ENCODE measurements at places on chromosomes 3 and 15.

DNA sequence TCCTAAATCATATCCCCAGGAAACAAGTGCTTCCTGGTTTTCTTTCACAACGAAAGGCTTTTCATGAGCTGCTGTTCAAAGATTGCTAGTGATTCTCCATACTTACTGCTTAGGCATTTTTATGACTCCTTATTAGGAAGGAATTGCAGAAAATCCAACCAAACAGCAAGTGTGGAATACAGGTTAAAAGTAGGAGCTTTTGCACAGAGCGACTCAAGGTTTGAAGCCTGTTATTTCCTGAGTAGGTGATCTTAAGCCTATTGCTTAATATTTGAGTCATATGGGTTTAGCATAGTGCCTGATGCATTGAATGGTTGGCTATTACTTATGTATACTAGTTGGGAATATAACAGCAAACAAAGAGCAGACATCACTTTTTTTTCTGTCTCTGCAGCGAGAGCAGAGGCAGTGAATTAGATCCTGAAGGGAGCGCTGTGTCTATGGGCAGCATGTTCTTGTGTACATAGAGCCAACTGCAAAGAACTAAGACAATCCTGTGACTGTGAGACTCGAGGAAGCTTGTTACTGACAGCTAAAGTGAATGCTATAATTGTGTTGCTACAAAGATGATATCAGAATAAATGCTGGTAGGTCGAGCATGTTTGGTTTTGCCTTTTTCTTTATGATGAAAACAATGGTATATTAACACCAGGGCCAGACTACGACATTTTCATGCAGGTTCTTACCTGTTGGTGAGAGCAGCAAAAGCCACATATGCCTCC is 6.3 kb downstream of the TM4SF1 start:
- no peak for DNase-seq

DNA sequence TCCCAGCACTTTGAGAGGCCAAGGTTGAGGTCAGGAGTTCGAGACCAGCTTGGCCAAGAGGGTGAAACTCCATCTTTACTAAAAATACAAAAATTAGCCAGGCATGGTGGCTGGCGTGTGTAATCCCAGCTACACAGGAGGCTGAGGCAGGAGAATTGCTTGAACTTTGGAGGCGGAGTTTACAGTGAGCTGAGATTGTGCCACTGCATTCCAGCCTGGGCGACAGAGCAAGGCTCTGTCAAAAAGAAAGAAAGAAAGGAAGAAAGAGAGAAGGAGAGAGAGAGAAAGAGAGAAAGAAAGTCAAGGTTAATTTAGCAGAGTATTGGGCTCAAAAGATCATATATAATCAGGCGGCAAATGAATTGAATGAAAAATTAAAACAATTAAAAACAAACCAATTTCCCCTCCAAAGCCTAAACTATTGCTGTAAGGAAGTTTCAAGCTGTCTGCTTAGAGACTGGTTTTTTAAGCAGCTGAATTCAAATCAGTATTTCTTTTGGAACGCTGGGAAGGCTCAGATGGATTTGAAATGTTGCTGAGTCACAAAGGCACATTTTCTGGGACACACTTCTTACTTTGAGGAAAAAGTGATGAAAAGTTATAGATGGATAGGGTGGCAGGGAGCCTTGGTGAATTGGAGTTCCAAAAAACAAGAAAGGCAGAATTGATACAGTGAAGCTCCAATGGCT is 81.3 kb upstream of the BHLHE40 start:
- no peak for DNase-seq

- no peak for DNase-seq
Observed at GRCh38 chr3:175186511-175186910, 327.4 kb downstream of the NAALADL2 start.

GRCh38 chr3:29195056-29195455 is 85.8 kb upstream of the RBMS3 start:
- DNase-seq = no peak

DNA sequence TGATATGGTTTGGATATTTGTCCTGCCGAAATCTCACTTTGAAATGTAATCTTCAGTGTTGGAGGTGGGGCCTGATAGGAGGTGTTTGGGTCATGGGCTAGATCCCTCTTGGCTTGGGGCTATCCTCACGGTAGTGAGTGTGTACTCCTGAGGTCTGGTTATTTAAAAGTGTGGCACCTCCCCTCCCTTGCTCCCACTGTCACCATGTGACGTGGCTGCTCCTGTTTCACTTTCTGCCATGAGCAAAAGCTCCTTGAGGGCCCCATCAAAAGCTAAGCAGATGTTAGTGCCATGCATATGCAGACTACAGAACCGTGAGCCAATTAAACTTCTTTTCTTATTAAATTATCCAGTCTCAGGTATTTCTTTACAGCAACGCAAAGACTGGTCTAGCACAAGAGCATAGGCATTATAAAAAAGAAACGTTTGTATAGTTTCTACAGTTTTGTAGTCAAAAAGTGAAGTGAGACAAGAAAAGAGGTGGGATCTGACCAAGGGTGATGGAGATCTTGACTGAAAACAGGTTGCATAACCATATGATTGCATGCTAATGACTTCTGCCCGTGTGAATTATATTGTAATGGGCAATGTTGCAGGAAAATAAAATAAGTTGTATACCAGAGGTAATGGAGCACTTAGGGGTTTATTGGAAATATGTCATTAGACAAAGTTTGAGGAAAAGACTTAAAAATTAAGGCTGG is 28.5 kb upstream of the CLASP2 start:
- DNase-seq = no peak

GRCh38 chr3:165748094-165748493 is 89.1 kb downstream of the BCHE start:
- no peak for DNase-seq

DNA sequence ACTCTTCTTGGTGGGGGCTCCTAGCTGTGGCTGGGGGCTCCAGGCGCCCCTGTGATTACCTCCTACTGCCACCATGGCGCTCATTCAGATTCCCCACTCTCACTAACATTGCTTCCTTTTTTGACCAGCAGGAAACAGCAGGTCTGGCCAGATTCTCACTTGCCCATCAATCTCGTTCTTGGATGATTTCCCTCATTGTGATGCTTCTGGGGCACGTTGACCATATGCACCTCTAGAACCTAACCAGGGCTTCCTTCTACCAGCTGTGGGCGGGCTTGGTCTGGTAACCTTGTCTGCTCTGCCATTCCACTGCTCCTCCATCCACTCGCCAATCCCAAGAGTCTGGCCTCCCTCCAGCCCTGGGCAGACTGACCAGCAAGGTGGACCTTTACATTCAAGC is 35.9 kb upstream of the PTPN23 start:
- DNase-seq = no peak

DNA sequence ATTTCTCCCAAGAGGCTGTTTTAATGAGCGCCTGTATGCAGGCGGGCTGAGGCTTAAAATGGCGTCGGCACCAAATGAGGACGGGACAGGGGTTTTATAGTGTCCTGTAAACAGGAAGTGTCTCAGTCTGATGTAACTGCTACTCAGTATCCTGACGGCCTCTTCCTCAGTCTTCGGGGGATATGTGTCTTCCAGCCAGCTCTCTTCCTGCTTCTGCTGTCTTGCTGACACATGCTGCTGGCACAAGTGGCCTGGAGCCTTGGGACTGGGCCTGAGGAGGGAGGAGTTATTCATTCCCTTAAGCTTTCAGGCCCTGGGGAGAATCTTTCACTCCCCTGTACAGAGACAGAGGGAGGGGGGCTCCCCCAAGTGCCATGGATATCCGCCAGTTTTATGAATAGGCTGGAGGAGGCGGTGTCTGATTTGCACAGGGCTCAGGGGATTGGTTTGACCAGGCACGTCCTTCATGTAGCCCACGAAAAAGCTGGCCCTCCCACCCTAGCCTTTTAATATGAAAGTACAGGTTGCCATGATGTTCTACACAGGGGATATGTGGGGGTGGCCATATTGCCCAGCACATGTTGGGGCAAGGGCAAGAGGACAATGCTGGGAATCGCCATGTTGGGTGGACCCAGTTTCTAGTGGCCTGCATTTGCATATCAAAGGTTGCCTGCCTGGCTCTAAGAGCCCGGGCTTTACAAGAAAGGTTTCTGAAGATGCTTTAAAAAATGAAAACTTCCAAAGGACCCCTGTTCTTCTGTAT is 19.9 kb downstream of the NDUFB4 start:
- no peak for DNase-seq

- DNase-seq = no peak
Observed at GRCh38 chr3:150222691-150223489, 185.2 kb upstream of the TSC22D2 start.

- DNase-seq = no peak
Observed at GRCh38 chr3:107542665-107543064, 19.9 kb downstream of the BBX start.

GRCh38 chr3:124763644-124764358 is 33.5 kb downstream of the UMPS start:
- DNase-seq = no peak

GRCh38 chr3:8324747-8325146 is 176.9 kb upstream of the LMCD1 start:
- DNase-seq = no peak

DNA sequence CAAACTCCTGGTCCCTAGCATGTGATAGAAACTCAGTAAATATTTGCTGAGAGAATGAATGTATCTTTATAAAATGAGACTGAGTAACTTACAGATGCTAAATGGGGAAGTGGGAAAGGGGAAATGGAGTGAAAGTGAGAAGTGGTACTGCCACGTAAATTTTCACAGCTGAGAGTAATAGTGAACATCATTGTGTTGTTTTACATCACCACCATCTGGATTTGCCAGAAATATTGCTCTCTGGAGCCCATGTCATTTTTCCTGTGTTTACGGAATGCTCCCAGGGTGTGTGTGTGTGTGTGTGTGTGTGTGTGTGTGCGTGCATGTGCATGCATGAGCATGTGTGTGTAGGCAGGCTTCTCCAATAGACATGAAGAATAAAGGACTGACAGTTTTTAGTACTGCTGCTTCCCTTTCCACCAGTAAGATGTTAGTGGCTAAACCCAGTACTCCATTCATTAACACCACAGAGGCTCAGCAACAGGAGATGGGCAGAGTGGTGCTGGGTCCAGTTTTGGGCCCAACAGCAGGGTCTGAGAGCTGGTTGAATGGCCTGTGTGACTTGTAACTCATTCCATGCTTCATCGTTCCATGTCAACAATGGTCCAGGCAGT is 57.3 kb downstream of the DIPK2A start:
- no peak for DNase-seq

DNA sequence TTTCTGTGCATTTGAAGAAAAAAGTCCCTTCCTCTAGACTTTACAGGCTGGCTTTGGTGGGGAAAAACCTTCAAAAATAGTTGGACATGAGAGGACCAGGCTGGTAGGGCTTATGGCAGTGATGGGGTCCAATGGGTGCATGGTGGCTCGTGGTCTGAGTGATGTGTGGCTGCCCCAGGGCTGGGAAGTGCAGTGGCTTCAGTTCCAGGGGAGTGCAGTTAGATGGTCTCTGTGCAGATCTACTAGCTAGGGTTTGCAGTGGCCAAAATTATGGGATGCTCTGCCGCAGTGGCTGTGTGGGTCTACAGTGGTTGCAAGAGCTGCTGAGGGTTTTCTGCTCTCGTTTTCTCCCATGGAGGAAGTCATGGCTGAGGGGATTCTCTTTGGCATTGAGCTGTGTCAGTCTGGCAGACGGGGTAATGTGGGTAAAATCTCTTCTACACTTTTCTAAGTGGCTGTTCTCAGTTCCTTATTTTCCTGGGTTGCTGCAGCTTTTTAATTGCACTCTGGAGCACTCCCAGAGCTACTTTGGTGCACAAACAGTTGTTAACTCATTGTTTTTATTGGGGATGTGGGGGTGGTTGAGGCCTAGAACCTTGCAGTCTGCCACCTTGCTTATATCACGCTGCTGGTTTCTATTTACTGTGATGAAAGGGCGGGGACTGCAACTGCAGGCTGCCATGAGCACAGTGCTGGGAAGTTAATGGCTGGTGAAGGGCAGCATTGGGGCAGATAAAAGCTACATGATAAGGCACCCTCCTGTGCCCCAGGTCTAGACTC is 1324.6 kb downstream of the NSUN3 start:
- no peak for DNase-seq

DNA sequence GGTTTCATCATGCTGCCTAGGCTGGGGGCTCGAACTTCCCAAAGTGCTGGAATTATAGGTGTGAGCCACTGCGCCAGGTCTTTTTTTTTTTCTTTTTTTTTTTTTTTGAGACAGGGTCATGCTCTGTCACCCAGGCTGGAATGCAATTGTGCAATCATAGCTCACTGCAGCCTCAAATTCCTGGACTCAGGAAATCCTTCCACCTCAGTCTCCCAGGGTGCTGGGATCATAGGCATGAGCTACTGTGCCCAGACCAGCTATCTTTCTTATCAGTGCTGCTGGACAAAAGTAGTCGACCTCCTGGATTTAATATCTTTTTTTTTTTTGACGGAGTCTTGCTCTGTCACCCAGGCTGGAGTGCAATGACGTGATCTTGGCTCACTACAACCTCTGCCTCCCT is 60.8 kb downstream of the TFDP2 start:
- no peak for DNase-seq

- DNase-seq = no peak
Observed at GRCh38 chr3:169389211-169389924, 274.1 kb downstream of the MECOM start.

- no peak for DNase-seq
Observed at GRCh38 chr3:174767853-174768382, 91.2 kb upstream of the NAALADL2 start.
